ENCODE measurements at places on chromosomes 11 and 22.

DNA sequence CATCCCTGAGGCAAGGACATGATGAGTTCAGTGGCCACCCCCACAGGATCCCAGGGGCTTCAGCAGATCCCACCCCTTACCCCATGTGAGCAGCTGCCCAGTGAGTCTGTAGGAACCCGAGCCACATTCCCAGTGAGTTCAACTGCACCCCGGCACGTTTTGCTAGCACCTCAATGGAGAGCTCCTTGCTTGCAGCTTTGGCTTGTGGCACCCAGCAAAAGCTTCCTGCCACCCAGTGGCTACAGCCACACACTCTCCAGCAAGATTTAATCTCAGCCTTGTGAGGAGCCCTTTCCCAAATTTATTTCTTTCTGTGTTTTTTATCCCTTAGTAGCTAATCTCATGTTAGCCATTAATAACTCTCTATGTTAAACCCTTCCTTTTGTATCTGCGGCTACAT is 4.0 kb downstream of the SAA1 start:
- DNase-seq, result no peak

DNA sequence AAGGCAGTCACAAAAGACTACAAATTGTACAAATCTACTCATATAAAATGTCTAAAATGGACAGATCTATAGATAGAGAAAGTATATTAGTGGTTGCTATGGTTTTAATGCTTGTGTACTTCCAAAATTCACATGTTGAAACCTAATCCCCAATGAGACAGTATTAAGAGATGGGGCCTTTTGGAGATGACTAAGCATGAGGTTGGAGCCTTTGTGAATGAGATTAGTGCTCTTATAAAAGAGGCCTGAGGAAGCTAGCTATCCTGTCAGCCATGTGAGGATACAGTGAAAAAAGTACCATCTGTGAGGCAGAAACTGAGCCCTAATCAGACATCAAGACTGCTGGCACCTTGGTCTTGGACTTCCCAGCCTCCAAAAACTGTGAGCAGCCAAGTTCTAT is 82.6 kb downstream of the CYP2R1 start:
- no peak for DNase-seq

DNA sequence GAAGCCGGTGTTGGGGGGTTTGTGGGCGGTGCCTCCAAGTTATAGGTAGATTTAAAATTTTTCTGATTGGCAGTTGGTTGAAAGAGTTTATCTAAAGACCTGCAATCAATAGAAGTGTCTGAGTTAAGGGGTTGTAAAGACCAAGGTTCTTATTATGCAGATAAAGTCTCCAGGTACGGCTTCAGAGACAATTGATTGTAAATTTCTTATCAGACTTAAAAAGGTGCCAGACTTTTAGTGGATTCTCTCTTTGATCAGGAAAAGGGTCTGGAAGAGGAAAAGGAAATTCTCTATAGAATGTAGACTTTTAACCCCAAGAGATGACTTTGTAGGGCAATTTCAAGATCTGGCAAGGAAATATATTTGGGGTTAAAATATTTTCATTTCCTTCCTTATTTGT is 25.2 kb downstream of the CLMP start:
- no peak for DNase-seq

DNA sequence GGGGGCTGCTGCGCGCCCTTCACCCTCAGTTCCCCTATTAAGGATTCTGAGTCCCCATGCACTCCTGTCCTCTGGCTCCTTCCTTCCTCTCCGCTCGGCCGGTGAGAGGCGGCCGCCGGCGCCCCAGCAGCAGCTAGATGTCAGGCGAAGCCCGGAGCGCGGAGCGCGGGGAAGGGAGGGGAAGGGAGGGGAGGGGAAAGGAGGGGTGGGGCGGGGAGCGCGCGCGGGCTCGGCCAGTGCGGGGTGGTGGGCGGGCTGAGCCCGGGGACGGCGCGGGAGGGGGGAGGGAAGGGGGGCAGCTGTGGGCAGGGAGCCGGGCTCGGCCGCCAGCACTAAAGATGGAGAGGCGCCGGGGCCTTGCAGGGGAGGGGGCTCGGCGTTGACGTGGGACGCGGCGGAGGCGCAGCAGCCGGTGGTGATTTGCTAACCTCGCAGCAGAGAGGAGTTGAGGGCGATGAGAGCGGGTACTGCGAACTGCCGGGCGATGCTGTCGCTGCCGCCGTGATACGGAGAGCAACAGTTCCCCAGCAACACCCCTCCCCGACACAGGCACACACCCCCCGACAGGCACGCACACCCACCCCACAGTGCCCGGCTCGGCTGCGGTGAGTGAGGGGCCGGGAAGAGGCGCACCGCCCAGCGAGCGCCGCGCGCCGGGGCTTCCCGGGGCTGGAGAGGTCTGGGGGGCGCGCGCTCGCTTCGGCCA is at the start of gene ZBTB16:
ZBTB16 (plus strand) TSS at position 434 of the 706 bp plus-strand sequence. CDS start 3,590 bp downstream, outside the sequence.
- DNase-seq, result no peak

DNA sequence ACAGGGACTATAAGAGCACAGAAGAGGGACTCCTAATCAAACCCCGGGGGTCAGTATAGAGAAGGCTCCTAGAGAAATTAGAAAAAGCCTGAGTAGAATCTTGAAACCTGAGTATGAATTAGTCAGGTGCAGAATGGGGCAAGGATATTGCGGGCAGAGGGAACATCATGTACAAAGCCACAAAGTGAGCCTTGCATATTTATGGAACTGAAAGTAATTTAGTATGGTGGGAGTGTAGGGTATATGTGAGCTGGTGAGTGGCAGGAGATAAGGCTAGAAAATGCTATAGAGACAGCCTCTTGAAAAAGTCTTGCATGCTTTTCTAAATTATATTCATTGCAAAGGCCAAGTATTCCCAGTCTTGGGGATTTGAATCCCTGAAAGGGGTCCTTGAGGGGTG is 93.7 kb downstream of the STIM1 start:
- DNase-seq, result no peak

DNA sequence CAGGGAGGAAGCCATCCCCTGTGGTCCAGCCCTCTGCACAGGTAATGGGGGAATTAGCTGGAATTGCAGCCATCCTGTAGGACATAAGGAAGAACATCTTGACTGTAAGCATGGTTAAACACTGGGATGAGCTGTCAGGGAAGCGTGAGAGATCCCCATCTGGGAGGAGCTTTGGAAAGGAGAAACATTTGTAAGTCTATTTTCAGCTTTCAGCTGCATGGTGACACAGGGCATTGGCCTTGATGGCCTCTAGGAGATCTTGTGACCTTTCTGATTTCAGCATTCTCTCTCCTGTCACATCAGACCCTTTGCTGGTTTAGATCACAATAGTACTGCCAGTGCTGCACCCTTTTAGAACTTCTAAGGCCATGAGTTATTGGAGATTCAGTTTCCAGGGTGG is 47.1 kb downstream of the BCR start:
- no peak for DNase-seq

DNA sequence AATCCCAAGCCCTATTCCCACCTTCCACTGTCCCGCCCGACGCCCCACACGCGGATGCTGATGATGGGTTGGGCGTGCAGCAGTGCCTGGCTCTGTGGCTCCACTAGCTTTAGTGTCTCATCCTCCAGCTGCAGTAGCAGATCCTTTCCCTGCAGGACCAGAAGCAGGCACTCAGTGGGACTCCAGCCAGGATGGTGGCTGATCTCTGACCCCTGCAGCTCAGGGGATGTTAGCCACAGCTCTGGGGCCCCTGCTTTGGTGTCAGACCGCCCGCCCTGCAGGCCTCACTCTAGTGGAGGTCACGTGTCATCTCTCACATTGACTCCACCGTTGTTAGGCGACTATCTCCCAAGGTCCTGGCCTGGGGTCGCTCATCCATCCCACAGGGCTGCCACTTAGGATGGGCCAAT is 11.8 kb downstream of the SMPD1 start:
- DNase-seq, result no peak

- DNase-seq, result no peak
Measured at GRCh38 chr11:78812513-78813293, 238.0 kb upstream of the NARS2 start.

GRCh38 chr11:69297787-69298266 is 3.9 kb downstream of the MYEOV start:
- no peak for DNase-seq

GRCh38 chr11:112655371-112655770 is 305.8 kb upstream of the NCAM1 start:
- no peak for DNase-seq

DNA sequence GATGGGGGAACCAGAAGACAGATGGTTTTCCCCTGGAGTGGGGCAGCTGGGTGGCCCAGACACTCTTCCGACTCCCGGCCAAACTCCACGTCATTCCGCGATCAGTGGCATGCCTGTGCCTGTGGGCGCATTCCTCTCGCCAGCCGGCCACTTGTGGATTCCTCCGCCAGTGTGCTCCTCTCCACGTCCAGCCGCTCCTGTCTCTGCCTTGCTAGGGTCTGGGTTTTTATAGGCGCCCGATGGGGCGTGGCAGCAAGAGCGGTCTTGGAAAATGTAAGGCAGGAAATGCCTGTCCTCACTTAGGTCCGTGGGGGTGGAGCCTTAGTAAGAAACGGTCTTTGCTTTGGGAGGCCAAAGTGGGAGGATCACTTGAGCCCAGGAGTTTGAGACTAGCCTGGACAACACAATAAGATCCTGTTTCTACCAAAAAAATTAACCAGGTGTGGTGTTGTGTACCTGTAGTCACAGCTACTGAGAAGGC is 81.6 kb upstream of the SEPTIN5 start:
- DNase-seq, result no peak

- DNase-seq, result no peak
Measured at GRCh38 chr11:72782081-72782920, 11.5 kb downstream of the STARD10 start.

- no peak for DNase-seq
Measured at GRCh38 chr11:41879214-41879613, 419.8 kb upstream of the LRRC4C start.

GRCh38 chr11:123231256-123231655 is 36.2 kb upstream of the CLMP start:
- no peak for DNase-seq

GRCh38 chr11:123587044-123587443 is 67.4 kb downstream of the SCN3B start:
- DNase-seq, result no peak

GRCh38 chr11:114162719-114163123 is 103.2 kb downstream of the ZBTB16 start:
- no peak for DNase-seq

GRCh38 chr11:107702723-107703122 is 9.1 kb downstream of the SLN start:
- DNase-seq, result no peak

- no peak for DNase-seq
Measured at GRCh38 chr11:113645593-113646349, 60.3 kb downstream of the TMPRSS5 start.

GRCh38 chr11:67463186-67463585 is 5.9 kb downstream of the TMEM134 start:
- no peak for DNase-seq

- no peak for DNase-seq
Measured at GRCh38 chr22:36328635-36329253, 59.0 kb downstream of the MYH9 start.

GRCh38 chr22:30344447-30345200 is 12.1 kb downstream of the SF3A1 start:
- DNase-seq, result no peak

- DNase-seq, result no peak
Measured at GRCh38 chr22:20968281-20968977, 1.4 kb downstream of the AIFM3 start.

DNA sequence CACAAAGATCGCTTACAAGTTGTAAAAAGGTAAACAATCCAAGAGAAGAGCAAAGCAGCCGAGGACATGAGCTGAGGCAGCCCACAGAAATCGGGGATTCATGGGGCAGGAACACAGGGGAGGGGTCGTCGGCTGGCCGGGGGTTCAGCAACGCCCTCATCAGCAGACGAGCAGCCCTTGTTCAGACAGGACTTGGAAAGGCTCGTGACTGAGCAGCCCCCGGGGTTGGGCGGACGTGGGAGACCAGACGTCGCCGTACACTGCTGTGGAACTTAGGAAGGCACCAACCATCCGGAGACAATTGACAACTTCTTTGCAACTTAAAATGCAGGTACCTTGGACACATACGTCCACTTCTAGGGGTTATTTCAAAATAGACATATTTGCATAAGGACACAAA is 370.5 kb downstream of the BRD1 start:
- no peak for DNase-seq

DNA sequence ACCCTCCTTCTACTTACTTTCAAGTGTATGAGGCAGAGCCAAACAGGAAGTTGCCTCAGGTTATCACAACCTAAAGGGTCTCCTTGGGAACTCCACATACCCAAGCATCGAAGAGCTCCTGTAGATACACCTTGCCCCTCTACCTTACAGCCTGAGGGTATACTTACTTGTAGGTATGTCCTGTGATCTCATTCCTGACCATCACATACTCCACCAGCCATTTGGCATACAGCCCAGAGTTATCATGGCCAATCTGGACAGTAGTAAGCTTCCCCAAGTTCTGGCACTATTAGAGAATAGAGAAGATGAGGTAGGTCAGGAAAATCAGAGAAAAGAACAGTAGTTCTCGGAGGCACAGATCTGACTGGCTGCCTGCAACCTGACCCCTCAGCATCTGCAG is 53.4 kb upstream of the SCUBE2 start:
- no peak for DNase-seq

DNA sequence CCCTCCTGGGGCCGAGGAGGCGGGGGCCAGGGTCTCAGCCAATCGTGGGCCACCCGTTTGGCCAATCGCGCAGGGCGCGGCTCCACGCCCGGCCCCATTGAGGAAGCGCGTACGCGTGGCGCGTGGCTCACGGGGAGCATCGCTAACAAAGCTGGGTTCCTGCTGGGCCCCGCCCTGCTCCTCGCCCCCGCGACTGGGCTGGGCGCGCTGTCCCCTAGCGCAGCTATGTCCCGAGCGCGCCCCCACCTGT is 614 bp upstream of the ASCL2 start:
- DNase-seq, result no peak

- no peak for DNase-seq
Measured at GRCh38 chr11:78190871-78191538, 2.3 kb downstream of the USP35 start.

DNA sequence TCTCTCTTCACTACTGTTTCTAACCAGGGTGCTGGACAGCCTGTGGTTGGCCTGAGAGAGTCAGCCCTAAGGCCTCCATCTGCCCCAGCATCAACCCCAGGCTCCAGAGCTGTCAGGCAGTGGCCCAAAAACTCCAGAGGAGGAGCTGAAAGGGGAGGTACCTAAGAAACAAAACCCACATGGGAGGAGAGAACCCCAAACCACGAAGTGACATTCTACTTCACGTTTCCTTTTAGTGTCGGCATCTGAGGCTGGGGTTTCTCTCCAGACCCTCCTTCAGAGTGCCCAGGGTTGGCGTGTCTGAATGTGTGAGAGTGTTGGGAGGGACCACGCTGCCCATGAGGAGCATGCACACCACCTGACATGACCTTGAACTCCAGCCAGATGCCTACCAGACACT is 69.8 kb upstream of the NNMT start:
- no peak for DNase-seq

GRCh38 chr22:33224841-33225240 is 166.7 kb upstream of the SYN3 start:
- DNase-seq, result no peak

Data from stimulated activated CD4-positive, alpha-beta T cell treated with anti-CD3 and anti-CD28 coated beads, Interleukin-1b, Interleukin-23, amount 100 ng/mL, for 1 hour (primary cell).